ENCODE measurements at places on chromosomes 12 and 14.

- DNase-seq, result no peak
These were observed 6.3 kb downstream of the AGAP2 start for GRCh38 chr12:57732270-57732669.

DNA sequence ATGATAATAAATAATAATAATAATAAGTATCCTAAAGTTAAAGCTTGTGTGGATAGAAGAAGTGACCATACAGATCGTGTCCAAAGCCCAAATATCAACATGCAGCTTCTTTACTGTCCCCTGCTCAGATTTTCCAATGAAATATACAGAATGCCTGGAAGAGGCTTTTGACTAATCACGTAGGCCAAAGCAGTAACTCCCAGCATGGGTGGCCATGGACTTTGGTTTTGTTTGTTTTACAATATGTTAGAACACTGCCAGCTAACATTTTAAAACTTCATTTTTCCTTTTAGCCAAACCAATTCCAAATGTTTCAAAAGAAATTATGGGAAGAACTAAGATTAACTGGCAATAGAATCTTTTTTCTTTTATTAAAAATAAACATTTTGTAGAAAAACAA is 400.0 kb upstream of the FLRT2 start:
- no peak for DNase-seq

- DNase-seq, result no peak
These were observed 88.8 kb downstream of the NEDD1 start for GRCh38 chr12:96995861-96996260.

GRCh38 chr12:68411371-68411770 is 79.2 kb upstream of the MDM1 start:
- no peak for DNase-seq

GRCh38 chr14:71711125-71711524 is 221.1 kb upstream of the RGS6 start:
- no peak for DNase-seq

GRCh38 chr12:9883175-9883574 is 1.9 kb downstream of the KLRF2 start:
- no peak for DNase-seq

- DNase-seq, result no peak
These were observed 89.8 kb downstream of the KIF26A start for GRCh38 chr14:104228221-104228620.

All from right kidney (tissue), 9 donors.